ENCODE measurements at places on chromosomes 6 and 20.

- no peak for DNase-seq
Observed at GRCh38 chr6:140833408-140833807, 1299.3 kb upstream of the GJE1 start.

DNA sequence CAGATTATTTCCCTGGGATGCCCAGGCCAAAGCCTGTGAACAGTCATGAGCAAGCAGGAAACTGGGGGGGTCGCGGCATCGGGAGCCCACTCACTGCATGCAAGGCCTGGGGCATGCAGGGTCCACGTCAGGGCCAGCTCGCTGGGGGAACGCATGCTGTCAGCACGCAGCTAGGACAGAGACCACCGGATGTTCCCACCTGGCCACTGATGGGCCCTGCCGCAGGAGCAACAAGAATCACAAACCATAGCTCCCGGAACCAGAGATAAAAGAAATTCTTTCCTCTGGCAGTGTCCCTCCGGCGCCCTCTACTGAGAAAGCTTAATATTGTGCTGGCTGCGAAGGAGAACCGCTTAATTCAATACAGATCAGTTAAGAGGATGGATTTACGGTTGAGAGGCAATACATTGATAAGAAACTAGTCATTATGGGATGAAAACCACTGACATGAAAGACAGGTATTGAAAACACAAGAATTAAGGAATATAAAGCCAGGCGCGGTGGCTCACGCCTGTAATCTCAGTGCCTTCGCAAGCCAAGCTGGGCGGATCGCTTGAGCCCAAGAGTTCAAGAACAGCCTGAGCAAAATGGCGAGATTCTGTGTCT, 32.6 kb downstream of the C6orf15 start:
- DNase-seq, result peak; percentile 63

DNA sequence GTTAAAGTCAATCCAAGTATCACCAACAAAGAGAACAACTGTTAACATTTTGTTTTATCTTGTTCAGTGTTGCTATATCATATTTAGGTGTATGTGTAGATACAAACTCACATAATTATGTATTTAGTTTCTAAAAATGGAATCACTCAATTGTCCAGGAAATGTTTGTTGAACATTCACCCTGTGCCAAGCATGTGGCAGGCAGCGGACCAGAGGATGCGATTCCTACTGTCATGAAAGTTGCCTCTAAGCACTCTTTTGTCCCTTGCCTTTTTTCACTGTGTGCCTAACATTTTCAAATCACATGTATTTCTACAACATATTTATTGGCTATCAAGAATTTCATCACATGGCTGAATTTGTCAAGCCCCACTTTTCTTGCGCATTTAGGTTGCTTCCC, 16.9 kb upstream of the TGM2 start:
- no peak for DNase-seq

DNA sequence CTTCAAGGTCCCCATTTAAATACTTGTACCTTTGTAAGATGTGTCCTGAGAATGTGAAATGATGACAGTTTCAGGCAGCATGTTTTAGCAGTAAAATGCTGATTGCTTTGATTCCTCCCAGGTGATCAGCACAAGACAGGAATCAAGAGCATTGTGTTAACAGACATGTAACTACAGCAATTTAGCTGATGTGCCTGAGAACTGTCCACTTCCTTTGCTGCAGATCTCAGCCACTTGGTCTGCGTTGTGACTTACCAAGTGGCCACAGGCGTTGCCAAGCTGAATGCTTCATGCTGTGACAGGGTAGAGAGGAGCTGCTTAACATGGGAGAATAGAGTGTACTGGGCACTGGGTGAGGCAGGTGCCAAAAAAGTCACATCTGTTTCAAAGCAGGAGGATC, 767.0 kb upstream of the POU3F2 start:
- no peak for DNase-seq

GRCh38 chr20:47710665-47711045, 74.6 kb downstream of the SULF2 start:
- DNase-seq, result no peak

GRCh38 chr6:33638556-33638955, 17.4 kb downstream of the ITPR3 start:
- no peak for DNase-seq

DNA sequence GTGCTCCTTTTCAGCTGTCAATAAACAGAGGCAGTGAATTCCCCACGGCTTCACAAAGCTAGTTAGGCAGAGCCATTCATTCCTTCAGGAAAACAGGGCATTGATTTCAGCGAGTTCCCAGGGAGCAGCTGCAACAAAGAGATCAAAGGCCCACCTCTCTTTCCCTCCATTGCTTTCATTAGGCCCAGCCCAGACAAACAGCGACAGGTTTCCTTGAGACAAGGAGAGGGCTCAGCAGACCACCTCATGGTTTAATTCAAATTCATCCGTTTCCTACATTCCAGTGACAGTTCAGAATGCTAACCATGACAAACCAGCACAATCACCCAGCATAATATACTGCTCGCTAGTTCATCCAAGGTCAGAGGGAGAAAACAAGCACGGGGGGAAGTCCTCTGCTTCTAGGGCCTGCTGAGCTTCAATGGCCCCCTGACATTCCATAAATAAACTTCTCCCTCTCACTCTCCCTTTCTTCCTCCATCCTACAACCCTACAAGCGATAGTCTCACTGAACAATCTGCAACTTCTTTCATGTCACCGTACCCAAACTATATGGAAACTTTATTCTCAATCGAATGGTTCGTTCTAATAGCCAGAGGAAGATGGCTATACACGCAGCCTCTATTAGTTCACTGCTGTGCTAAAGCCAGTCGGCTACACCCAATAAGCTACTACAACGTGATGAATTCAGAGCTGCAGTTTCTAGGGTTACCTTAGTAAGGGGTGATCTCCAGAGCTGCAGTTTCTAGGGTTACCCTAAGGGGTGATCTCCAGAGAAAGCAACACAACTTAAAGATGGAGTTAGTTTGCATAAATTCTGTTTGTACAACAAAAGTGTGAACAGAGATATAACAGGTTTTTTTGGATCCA, 34.7 kb downstream of the PLAGL1 start:
- no peak for DNase-seq

GRCh38 chr6:34225551-34225950, 11.1 kb upstream of the HMGA1 start:
- DNase-seq, result no peak

DNA sequence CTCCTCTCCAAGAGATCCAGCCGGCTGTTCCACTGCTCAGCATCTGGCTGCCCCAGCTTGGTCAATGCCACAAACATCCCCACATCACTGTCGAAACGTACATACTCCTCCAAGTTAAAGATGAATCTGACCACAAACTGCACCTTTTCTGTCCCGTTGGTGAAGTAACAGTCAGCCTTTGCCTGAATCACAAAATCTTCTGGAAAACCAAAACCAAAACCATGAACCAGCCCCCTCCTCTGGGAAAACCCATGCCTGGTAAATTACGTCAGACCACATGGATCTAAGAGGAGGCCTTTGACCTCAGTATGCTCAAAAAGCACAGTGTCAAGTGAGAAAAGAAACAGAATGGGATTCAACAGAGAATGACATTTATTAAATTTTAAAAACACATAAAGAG, 1.7 kb downstream of the HLA-DOB start:
- no peak for DNase-seq

DNA sequence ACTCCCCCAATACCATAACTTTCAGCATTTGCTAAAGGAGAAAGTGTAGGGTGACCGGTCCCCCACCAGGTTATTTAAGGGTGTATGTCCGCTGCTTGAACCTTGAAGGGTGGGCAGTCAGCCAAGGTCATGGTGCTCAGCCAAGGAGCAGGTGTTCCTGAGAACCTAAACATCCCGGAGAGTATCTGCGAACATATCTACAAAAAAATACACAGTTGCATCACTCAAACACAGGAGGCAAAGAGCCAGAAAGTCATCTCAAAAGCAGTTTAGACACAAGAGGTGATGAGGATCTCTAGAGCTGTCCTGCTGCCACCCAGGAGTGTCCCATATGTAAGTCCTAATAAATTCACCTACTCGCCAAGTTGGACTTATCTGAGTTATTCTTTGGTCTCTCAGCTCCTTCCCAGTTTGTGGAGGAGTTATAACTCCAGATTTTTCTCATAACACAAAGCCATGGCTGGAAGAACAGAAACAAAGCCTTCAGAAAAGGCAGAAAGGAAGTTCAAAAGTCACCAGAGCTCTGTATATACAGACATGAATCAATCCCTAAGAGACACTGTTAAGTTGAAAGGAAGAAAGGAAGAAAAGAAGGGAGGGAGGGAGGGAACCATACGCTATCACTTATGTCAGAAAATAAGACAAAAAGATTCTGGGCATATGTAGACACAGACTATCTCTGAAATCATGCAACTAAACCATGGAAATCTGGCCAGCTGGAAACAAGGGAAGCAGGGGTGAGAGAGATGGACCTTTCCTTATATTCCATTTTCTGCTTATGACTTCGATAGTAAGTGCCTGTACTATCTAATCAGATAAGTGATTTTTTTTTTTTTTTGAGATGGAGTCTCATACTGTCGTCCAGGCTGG, 11.3 kb downstream of the MBOAT1 start:
- DNase-seq, result no peak

DNA sequence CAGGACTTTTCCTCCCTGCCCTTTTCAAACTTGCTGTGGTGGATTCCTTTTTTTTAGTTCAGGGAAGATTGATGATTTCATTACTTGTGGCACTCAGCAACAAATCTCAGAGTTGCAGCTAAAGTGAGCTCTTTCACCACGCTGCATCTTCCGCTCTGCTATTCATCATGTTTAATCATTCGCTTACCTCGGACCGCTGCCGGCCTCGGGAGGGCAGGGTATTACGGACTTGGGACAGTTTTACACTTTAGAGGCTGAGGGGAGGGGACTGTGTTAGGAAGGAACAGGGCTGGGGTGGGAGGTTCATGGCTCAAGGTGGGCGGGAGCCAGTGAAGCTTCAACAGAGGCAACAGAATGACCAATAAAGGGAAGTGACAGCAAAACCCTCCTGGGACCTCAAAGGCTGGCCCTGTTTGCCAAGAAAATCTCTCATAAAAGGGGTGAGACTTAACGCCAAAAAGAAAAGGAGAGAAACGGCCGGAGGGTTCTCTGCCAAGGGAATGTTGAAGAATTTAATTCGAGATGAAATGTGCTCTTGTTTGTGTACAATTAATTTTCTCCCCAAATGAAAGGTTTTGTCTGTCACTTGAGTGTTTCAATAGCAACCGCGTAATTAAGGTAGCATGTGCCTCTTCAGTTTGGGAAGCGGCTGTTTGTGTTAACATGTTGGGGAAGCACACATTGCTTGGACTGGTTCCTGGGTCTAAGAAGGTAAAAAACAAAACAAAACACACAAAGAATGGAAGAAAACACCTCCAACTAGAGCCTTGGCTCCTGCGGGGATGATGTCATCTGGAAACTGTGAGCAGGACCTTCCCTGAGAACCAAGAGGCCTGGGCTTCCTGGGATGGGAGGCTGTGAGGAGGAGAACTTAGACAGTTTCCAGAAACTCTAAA, 72.5 kb upstream of the SULF2 start:
- no peak for DNase-seq

GRCh38 chr20:3465301-3465700, 5.5 kb upstream of the ATRN start:
- DNase-seq, result no peak

GRCh38 chr6:142372348-142372747, 70.5 kb downstream of the ADGRG6 start:
- DNase-seq, result no peak

- DNase-seq, result no peak
Observed at GRCh38 chr6:152685819-152686218, 11.9 kb upstream of the MYCT1 start.

DNA sequence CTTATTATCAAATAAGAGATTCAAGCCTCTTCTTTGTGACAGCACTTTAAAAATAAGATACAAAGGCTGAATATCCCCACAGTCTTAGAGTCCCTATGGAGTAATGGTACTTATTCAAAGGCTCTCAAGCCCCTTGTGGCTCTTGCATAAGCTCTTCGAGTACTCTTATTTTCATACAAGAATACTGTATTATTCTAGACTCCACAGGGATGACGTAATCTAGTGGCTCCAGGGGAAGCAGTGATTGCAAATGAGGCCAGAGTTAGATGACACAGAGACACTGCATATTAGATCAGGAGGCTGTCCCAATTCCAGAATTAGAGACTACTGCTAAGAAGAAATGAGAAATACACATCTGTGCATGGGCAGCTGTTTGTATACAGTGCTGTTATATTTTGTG, 1195.9 kb upstream of the MAP3K7 start:
- DNase-seq, result no peak

- DNase-seq, result no peak
Observed at GRCh38 chr6:109513571-109514071, 30.6 kb upstream of the ZBTB24 start.

GRCh38 chr6:169619650-169620049, 82.2 kb downstream of the WDR27 start:
- DNase-seq, result no peak

GRCh38 chr6:38262026-38262425, 377.7 kb downstream of the BTBD9 start:
- no peak for DNase-seq

- DNase-seq, result no peak
Observed at GRCh38 chr6:168834042-168834587, 393.1 kb downstream of the SMOC2 start.

DNA sequence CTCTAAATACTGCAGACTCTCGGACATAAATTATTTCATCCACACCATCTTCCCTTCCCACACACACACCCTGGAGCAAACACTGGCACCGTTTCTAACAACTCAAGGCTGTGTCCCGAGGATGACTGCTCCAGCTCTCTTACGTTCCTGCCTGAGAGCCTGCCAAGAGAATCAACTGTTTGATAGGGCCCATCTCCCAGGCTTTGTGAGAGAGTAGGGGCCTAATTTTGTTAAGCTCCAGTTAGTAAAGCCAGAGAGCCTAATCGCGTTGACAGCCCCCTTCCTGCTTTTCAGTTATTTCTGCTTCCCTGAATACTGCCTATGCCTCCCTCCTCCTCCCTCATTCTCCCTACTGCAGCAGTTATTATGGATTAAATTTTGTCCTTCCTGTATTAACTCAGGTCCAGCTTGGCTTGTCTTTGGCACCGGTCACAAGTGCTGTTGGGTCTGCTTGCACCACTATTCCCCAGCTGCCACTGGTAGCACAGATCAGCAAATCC, 118.1 kb upstream of the TMEM181 start:
- DNase-seq, result no peak

DNA sequence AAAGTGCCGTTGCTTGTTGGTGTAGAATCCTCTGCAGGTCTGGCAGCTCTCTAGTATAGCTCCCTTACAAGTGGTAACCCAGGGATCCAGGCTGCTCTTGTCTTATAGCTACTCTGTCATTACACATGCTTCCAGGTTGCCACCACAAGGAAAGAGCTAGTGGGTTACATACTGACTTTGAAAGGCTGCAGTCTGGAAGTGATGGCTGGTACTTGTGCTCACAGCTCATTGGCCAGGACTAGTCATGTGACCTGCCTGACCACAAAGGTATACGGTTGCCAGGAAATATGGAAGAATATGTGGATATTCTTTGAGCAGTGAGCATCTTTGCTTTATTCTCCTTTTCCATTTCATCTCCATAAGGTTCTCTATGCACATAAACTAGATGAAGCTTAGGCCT, 46.0 kb downstream of the RREB1 start:
- DNase-seq, result no peak

- DNase-seq, result no peak
Observed at GRCh38 chr6:87706187-87706966, 4.3 kb upstream of the AKIRIN2 start.

GRCh38 chr6:118641042-118641441, 10.3 kb downstream of the CEP85L start:
- DNase-seq, result no peak

Data from activated CD4-positive, alpha-beta T cell treated with anti-CD3 and anti-CD28 coated beads, Interleukin-2, amount 50 U/mL, for 4 hours (primary cell).